ENCODE measurements at places on chromosomes 5 and 9. TPM values are rescaled to one million over a fixed set of nuclear protein-coding genes. Genes with fewer than 3 reads are reported as not detected.
A peak's percentile ranks its signal among the peaks of the same experiment; 100 is the strongest.

GRCh38 chr5:10667431-10668057, 93.5 kb downstream of the DAP start:
- no peak overlapping the region for H3K4me3 ChIP-seq
- no peaks in the 10 kb centered on the region for H3K27me3 ChIP-seq
- no peak for DNase-seq

DNA sequence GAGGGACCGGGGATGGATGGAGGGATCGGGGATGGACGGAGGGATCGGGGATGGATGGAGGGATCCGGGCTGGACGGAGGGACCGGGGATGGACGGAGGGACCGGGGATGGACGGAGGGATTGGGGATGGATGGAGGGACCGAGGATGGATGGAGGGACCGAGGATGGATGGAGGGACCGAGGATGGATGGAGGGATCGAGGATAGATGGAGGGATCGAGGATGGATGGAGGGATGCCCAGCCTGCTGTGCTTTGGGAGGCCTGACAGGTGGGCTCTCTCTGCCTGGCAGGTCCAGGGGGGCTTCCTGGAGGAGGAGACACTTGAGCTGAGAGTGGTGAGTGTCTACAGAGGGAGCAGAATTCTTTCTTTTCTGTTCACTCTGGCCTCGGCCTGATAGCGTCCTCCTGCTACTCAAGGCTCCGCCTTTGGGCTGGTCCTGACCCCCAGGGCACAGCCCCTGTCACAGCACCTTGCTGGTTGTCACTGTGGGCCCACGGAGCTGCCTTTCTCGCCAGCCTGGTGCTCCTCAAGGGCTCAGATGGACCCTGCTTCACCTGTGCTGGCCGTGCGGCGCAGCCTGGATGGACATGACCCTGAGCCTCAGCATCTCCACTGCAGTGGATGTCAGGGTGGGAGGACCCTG, 42.2 kb upstream of the RNF130 start:
- H3K4me1 ChIP-seq: no peaks in the 10 kb centered on the region
- no peak overlapping the region for H3K4me3 ChIP-seq
- DNase-seq: no peak
- no peak overlapping the region for H3K27ac ChIP-seq
- no peaks in the 10 kb centered on the region for H3K36me3 ChIP-seq
- H3K27me3 ChIP-seq: no peaks in the 10 kb centered on the region

PLK2 gene
- total RNA-seq: 109 TPM

ZNF354C gene
- total RNA-seq: 5.3 TPM

DNA sequence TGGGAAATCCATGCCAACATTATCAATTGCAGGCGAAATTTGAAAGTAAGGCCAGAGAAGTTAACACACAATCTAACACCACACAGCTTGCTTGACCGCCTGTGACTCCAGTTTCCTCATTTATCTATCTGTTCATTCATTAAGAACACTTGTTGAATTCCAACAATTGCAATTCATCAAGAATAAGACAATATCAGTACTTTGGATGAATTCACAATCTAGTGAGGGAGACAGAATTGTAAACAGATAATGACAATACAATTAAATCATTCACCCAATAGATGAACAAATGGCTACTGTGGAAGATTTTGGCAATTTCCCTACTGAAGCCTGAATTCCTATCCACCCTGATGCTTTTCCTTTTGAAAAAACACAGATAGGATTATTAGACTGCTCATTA, 181.6 kb downstream of the TRIM36 start:
- DNase-seq: no peak
- H3K36me3 ChIP-seq: no peaks in the 10 kb centered on the region
- no peaks in the 10 kb centered on the region for H3K27me3 ChIP-seq
- no peak overlapping the region for H3K4me3 ChIP-seq

GRCh38 chr5:37769108-37769507, 70.7 kb downstream of the GDNF start:
- no peaks in the 10 kb centered on the region for H3K27me3 ChIP-seq
- no peak for DNase-seq
- H3K4me1 ChIP-seq: no peaks in the 10 kb centered on the region
- no peaks in the 10 kb centered on the region for H3K36me3 ChIP-seq
- H3K27ac ChIP-seq: no peak overlapping the region

GRCh38 chr9:85971731-85972130, 30.8 kb downstream of the NAA35 start:
- H3K27me3 ChIP-seq: no peaks in the 10 kb centered on the region
- H3K4me3 ChIP-seq: no peak overlapping the region
- no peaks in the 10 kb centered on the region for H3K4me1 ChIP-seq

TPD52L3 gene
- not detected for total RNA-seq

DNA sequence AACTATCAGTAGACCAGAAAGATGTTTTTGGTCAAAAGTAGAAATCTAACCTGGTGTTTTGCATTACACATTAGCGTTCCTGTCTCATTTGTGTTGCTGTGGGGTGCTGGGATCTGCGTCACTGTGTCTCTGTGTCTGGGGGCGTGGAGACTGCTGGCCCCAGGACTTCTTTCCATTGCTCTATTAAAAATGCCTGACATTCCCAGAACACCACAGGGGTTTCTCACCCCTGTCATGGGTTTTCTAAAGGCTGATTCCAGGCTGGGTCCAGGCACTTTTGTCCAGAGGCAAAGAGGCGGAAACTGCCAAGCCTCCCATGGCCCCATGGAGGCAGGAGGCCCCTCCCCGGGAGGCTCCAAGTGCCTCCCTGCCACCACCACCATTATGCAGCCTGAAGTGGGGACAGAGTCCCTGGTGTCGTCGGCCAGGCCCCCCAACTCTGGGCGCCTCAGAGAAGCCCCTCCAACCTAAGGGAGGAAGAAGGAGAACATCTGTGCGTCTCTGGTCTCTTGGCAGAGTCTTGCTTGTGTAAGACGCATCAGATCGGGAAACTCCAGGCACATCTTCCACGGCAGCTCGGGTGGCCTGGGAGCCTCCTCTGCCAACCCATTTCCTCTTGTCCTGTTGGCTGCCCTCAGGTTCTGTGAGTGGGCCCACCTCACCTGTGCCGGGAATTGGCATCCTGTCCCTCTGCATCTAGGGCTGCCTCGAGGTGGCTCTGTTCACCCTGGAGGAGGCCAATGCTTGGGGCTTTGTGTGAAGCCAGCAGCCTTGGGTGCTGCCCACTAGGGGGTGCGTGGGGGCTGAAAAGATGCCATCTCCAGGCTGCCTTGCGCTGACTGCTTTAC, 13.8 kb upstream of the PLEKHG4B start:
- no peaks in the 10 kb centered on the region for H3K4me1 ChIP-seq
- no peak overlapping the region for H3K27ac ChIP-seq
- no peak for DNase-seq
- no peak overlapping the region for H3K4me3 ChIP-seq
- no peaks in the 10 kb centered on the region for H3K27me3 ChIP-seq
- no peaks in the 10 kb centered on the region for H3K36me3 ChIP-seq

DNA sequence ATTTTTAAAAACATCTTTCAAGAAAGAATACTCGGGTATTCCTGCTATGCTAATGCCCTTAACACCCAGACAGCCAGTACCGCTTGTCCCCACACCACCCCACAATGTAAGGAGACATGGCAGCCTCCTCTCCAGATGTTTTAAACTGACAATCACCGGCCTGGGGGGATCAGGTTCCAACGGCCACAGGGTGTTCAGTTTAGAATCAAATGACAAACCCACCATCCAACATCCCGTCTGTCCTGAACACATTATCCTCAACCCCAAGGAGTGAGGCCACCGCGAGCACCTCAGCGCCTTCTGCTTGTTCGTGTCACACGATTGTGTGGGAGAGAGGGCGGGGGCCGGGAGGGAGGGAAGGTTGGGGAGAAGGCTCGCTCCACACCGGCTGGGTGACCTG, 152.8 kb downstream of the PAX5 start:
- no peak overlapping the region for H3K4me3 ChIP-seq
- H3K36me3 ChIP-seq: no peaks in the 10 kb centered on the region
- no peaks in the 10 kb centered on the region for H3K4me1 ChIP-seq
- no peak for DNase-seq

- DNase-seq: no peak
- H3K27me3 ChIP-seq: no peaks in the 10 kb centered on the region
- no peaks in the 10 kb centered on the region for H3K4me1 ChIP-seq
- no peaks in the 10 kb centered on the region for H3K36me3 ChIP-seq
Observed at GRCh38 chr5:61394078-61394704, 62.1 kb downstream of the ZSWIM6 start.

- H3K4me3 ChIP-seq: no peak overlapping the region
- H3K27ac ChIP-seq: no peak overlapping the region
- H3K36me3 ChIP-seq: no peaks in the 10 kb centered on the region
Observed at GRCh38 chr9:11257992-11258391, 645.2 kb upstream of the PTPRD start.

DNA sequence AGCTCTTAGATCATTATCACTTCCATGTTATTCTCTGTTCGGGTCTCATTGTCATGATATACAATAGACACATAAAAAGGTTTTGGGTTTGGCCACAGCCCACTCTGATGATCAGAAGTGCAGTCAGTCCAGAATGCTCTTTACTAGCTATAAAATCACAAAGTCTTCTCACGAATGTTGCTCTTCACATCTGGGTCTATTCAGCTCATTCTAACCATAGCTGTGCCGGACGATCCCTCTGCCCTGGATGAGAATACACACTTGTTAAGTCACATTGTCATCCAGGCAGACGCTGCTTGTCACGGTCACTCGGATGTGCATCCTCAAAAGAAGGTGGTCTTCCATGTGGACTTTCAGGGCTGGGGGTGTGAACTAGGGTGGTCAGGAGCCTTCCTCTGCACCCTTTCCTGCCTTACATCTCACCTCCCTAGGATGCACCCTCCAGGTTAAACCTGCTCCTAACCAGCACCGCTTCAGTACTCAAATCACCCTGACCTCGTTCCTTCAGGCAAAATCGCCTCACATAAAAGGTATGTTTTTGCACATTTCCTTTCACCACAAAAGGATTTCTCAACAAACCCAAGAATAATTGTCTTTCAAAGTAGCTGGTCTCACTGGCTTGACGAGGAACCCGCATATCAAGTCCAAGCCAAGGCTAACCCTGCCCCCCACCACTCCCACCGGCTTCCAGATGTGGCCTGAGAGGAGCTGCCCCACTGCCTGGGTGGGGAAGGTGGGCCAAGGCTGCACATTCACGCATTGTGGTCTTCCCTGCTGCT, 21.9 kb downstream of the ANKH start:
- DNase-seq: no peak
- H3K36me3 ChIP-seq: no peaks in the 10 kb centered on the region
- peaks cover 43% of the 10 kb centered on the region for H3K4me1 ChIP-seq
- no peak overlapping the region for H3K4me3 ChIP-seq
- H3K27ac ChIP-seq: no peak overlapping the region

GRCh38 chr9:85522459-85523092, 219.2 kb downstream of the AGTPBP1 start:
- peak overlapping the region; percentile 41 for H3K27ac ChIP-seq
- H3K36me3 ChIP-seq: no peaks in the 10 kb centered on the region
- peak; percentile 40 for DNase-seq

PCDHGB7 gene
- 5.1 TPM for total RNA-seq

- H3K4me1 ChIP-seq: no peaks in the 10 kb centered on the region
- H3K4me3 ChIP-seq: no peak overlapping the region
- DNase-seq: no peak
- H3K27ac ChIP-seq: no peak overlapping the region
- no peaks in the 10 kb centered on the region for H3K36me3 ChIP-seq
- H3K27me3 ChIP-seq: no peaks in the 10 kb centered on the region
Observed at GRCh38 chr9:25814023-25814422, 135.8 kb upstream of the TUSC1 start.

DNA sequence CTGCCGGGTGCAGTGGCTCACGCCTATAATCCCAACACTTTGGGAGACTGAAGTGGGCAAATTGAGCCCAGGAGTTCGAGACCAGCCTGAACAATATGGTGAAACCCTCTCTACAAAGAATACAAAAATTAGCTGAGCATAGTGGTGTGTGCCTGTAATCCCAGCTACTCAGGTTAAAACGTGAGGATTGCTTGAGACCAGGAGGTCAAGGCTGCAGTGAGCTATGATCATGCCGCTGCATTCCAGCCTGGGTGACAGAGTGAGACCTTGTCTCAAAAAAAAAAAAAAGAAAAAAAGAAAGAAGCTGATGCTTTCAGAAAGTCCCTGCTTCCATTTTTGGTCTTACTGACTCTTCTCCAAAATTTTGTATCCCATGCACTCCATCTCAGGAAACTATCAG, 31.3 kb downstream of the SNAPC3 start:
- peaks cover 70% of the 10 kb centered on the region for H3K36me3 ChIP-seq
- H3K4me1 ChIP-seq: no peaks in the 10 kb centered on the region
- no peak overlapping the region for H3K4me3 ChIP-seq
- H3K27me3 ChIP-seq: no peaks in the 10 kb centered on the region
- DNase-seq: no peak

ANKS6 gene
- 6.7 TPM for total RNA-seq

NRG2 gene
- total RNA-seq: 2.4 TPM

DNA sequence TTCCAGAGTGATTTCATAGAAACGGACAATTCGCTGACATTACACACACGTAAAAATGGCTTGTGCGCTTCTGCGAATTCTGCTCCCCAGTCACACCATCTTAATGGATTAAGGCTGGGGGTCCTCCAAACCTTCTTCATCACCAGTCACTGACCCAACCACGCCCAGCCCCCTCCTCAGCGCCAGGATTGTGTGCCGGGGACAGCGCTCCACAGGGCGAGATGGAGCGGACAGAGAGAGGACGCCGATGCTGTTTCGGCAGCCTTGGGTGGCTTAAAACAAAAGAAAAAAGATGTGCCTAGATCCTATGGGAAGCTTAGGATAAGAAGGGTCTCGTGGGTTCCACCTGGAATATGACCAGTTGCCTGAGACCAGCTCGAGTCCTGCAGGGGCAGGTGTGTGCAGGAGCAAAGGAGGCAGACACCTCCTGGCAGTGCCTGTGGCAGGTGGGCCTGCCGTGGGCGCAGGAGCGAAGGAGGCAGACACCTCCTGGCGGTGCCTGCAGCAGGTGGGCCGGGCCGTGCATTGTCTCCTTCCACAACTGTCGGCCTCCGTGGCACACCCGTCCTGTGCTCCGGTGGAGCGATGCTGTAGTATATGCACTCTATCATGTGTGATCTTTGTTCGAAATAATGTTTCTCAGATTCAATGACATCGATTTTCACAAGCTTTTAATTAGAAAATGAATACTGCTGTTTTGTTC, 20.9 kb downstream of the BRD9 start:
- H3K36me3 ChIP-seq: peaks cover 31% of the 10 kb centered on the region
- no peaks in the 10 kb centered on the region for H3K27me3 ChIP-seq
- no peaks in the 10 kb centered on the region for H3K4me1 ChIP-seq
- no peak for DNase-seq
- no peak overlapping the region for H3K27ac ChIP-seq
- no peak overlapping the region for H3K4me3 ChIP-seq

DNA sequence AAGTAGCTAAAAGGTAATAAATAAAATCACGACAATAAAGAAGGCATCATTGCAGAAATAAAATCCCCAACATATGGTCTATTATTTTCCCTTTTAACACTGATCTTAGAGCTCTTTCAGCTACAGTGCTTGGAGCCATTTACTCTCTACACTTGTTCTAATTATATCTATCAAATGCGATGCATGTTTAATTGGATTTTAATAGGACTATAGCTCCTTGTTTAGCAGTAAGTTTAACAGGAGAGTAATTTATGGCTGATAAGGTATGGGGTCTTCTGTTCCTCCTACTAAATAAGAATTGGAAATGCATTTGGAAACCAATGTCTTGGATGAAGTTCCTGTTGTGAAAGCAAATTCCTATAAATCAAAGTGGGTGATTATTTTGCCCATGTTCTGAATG, 304.2 kb upstream of the PTPRD start:
- no peaks in the 10 kb centered on the region for H3K27me3 ChIP-seq
- no peaks in the 10 kb centered on the region for H3K4me1 ChIP-seq
- no peak overlapping the region for H3K27ac ChIP-seq
- no peak for DNase-seq
- H3K36me3 ChIP-seq: no peaks in the 10 kb centered on the region

ISL1 gene
- not detected for total RNA-seq

All from heart left ventricle (tissue), 16 donors.